AG08396 (cell line): ENCODE measurements at places on chromosomes 2 and 18.
A peak's percentile ranks its signal among the peaks of the same experiment; 100 is the strongest.

- DNase-seq = no peak
These were observed 11.3 kb downstream of the HNMT start for GRCh38 chr2:137975280-137976271.

DNA sequence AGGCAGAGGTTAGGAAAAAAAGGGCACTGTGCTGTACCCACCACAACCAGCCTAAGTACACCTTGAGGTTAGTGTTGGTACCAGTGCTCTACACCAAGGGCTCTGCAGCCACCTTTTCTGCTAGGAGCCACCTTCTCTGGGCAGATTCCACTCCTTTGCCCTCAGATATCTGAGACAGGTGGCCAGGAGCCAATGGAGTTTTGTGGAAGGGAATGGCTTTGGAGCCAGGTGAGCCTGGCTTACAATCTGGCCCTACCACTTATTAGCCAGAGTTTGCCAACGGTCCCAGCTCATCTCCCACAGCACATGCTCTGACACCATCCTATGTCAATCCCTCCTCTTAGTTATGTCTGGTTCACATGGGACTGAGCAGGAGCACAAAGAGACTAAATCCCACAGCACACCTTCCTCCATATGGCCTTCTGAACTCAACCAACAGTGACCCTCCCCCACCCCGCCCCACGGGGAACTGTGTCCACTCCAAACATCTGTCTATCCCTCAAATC lies 77.5 kb downstream of the CLHC1 start:
- no peak for DNase-seq

GRCh38 chr2:1072250-1072649 lies 121.6 kb downstream of the SNTG2 start:
- no peak for DNase-seq

DNA sequence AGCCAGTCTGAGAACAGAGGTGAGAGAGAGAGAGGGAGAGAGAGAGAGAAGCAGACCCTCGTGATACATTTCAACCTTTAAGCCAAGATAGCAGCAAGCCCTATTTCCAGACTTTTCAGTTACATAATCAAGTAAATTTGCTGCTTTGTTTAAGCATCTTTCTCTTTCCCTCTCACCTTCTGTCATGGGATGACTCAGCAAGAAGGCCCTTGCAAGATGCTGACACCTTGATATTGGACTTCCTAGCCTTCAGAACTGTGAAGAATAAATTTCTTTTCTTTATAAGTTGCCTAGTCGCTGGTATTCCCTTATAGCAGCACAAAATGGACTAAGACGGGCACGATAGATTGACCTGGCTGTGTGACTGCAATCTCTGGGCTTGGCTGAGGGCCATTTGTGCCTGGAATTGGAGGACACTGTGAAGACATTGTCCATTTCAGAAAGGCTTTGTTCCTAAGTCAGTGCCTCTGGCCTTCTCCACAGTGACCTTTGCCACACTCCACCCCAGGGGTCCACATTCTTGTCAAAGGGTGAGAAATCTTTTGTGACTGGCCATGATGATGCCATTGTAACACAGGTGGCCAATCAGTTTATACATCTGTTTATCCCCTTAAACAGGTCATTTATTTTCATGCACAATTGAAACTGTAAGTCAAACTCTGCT lies 51.3 kb upstream of the ITSN2 start:
- no peak for DNase-seq

GRCh38 chr2:174281736-174282135 lies 33.4 kb upstream of the OLA1 start:
- DNase-seq = no peak

DNA sequence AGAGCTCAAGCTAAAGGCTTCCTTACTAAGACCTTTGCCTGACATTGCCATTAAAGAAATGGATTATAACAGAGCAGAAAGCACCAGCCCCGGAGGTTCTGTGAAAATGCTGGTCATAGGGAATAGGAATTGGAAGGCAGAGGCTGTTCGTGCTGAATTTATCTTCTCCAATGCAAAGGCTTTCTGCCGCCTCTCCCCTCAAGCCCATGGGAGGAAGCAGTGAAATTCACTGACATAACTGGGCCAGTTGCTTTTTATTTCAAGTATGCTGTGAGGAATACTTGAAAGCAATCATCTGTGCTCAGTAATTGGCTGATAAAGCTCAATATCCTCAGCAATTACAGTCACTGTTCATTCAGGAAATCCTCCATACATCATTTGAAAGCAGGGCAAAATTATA lies 85.4 kb upstream of the LINC00305 start:
- no peak for DNase-seq

- DNase-seq = no peak
These were observed 228.2 kb downstream of the CCDC178 start for GRCh38 chr18:33212363-33212762.

- no peak for DNase-seq
These were observed 14.3 kb downstream of the GPR17 start for GRCh38 chr2:127660291-127660578.

DNA sequence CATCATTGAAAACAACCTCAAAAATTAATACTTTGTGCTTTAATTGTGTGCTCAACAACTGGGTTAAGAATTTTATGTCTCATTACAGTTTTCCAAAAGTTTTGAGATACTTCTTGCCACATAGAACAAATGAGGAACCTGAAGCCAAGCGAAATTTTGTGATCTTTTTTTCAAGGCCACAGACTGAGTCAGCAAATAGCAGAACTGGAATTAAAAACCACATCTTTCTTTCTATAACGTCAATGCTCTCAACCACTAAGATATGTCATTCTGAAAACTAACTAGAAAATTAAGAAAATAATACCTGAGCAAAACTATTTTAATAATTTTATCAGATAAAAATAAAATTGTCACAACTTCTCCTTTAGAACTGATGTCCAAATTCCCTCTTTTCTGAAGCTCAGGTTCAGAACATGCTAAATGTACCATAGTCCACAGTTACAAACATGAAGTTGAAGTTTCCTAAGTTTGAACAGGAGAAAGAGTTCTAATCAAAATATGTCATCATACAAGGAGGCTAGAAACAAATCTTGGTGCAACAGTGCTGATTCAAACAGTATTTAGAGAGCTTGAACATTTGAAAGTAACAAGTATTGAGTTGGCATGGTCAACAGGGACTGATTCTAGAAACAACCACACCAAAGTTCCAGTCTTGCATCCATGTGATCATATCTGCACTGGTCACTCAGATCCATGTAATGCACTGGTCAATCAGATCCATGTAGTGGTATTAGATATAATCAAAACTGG lies 27.6 kb upstream of the CALCRL start:
- DNase-seq = no peak

GRCh38 chr2:16709769-16710168 lies 44.1 kb upstream of the CYRIA start:
- no peak for DNase-seq

GRCh38 chr18:38459131-38459994 lies 893.8 kb upstream of the CELF4 start:
- no peak for DNase-seq

DNA sequence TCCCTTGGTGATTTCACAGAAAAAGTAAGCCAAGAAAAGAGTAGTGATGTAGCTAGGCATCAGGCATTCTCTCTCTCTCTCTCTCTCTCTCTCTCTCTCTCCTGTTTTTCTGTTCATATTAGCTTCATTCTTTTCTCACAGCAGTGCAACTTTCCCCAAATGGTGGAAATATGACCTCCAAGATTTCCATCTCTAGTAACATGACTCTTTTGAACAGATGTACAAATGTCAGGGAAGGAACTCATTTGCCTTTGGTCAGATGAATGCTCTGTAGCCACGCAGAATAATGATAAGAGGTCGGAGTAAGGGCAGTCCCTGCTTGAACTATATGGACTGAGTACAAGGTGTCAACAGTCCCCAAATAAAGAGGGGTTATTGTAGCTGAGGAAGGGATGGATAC lies 316.2 kb downstream of the GALNT13 start:
- DNase-seq = no peak

DNA sequence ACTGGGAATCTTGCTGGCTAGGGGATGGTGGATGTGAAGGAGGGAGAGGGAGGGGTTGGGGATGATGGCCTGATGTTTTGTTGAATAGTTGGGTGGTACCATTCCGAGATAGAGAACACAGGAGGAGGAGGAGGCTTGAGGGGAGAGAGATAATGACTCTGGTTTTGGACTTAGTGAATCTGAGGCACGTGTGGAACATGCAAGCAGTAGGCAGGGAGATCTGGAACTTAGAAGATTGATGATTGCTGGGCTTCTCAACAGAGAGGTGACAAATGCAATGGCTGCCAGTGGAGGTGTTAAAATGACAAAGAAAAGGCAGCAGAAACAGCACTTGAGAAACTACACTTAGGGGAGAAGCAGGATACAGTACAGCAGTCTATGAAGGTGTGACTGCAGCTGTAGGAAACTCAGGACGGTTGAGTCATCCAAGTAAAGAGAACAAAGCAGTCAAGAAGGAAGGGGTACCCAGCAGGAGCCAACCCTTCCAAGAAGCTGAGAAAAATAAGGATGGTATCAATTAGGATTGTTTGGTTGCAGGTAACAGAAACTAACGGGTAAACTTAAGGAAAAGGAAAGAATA lies 221.4 kb upstream of the FBXO11 start:
- DNase-seq = no peak

DNA sequence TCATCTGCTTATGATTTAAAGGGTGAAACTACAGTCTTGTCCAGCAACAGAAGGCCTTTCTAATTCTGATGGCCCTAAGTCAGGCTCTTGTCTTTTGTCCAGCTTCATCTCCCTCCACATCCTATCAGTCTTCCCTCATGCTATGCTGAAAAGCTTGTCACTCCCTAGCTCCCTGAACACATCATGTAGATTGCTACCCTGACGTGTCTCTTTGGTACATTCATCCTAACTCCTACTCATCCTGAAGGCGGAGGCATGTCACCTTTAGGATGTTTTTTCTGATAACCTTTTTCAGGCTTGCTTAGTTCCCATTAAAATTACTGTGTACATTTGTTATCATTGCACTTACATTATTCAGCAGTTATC lies 78.4 kb upstream of the ARL5A start:
- no peak for DNase-seq

GRCh38 chr18:72233106-72233505 lies 311.0 kb downstream of the CBLN2 start:
- no peak for DNase-seq

DNA sequence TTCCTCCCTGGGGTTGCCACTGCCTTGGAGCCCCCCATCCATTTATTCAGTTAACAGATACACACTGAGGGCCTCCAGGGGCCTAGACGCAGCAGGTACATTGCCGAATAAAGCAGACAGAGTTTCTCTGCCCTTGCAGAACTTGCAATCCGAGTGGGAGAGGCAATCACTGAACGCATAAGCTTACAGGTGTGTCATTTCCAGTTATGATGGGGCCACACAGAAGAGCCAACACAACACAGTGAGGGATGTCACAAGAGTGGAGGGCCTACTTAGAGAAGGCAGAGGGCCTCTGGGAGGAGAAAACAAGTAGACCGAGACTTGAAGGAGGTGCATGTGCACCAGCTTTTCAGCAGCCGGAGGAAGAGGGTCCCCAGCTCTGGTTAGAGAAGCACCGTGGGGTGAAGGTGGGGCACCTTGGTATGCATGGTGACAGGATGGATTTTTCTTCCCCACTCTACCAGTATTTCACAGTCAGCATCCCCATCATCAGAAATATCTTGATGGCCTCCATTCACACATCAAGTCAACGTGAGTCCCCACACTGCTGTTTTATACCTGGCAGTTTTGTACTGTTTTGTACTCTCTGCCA lies 150.9 kb downstream of the SMAD7 start:
- DNase-seq = no peak

- DNase-seq = no peak
These were observed 84.8 kb upstream of the NCKAP5 start for GRCh38 chr2:133653056-133653455.

- no peak for DNase-seq
These were observed 84.3 kb upstream of the LTBP1 start for GRCh38 chr2:32862269-32863055.

- DNase-seq = no peak
These were observed 63.9 kb downstream of the CCBE1 start for GRCh38 chr18:59633317-59633716.

GRCh38 chr2:44107974-44108373 lies 60.7 kb upstream of the PPM1B start:
- no peak for DNase-seq

GRCh38 chr2:231464576-231465540 lies 574 bp upstream of the NCL start:
- peak; percentile 99 for DNase-seq

DNA sequence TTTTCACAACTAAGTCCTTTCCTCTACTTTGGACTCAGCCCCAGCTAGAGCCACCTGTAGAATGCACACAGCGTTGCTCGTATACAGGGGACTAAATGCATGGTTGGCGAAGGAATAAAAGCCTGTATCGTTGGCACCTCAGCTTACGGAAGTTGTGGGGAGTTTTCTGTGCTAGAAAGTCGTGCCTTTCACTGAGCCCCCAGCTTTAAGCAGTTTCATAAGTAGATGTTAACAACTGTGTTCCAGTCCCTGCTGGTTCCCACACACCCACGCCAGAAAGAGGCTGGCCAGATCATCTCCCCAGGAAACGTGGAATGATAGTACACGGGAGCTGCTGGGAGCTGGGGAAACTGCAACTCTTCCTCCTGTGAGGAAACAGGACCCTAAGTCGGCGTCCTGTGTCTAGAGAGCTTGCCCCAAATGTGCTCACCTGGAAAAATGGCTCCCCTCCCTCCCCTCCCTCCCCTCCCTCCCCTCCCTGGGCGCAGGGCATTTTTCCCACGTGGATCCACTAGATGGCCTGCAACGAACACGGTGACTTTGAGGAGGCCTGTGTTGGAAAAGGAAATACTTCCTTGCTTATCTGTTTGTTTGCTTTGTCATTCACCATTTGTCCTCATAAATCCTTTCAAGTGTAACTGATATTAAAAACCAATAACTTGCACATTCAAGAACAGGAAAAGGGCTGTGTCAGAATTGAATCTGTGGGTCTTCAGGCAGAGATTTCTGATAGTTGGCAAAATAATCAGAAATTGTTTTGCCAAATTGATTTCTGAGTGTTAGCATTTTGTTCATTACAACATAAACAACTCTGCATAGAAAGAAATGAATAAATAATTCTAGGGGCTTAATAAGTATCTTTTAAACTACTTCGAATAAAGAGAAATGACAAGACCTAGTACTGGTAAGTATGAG lies 43.9 kb upstream of the RFX8 start:
- no peak for DNase-seq

DNA sequence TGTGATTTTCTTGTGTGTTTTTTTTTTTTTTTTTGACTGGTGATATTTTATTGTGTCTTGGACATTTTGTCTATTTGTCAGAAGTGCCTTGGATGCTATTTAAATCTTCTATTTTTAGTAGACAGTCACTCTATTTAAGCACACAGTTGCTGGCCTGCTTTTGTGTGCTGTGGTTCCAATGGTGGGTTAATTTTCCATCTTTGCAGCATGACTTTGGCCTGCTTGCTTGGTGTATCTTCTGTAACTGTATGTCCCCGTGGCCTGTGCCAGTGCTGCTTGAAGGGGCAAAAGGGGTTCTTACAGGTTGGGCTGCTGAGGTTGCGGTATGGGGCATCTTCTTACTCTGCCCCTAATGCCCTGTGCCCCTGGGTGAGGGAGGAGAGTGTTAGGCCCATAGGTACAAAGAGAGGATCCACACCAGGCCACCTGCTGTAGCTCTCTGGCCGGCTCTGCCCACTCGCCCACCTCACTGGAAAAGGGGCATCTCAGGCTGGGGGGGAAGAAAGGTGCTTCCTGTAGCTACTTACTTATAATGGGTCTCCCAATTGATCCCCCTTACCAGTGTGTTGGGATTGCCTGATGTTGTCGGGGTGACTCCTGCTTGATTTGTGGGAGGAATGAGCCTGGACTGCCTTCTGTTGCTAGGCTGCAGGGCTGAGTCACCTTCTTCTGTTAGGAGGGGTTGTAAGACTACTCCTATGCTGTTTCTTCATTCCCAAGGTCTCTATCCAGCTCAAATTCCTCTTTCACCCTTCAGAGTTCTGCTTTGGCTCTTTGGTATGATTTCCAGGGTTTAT lies 490.0 kb upstream of the HS6ST1 start:
- DNase-seq = peak; percentile 28
